Activated T-cell treated with anti-CD3 and anti-CD28 coated beads, Interleukin-2, amount 50 U/mL, for 72 hours (primary cell): ENCODE measurements at places on chromosomes 11 and 22.

- DNase-seq, result no peak
Observed at GRCh38 chr11:47328449-47329390, 23.8 kb downstream of the MYBPC3 start.

- DNase-seq, result no peak
Observed at GRCh38 chr11:74820763-74821162, 72.1 kb downstream of the RNF169 start.

- no peak for DNase-seq
Observed at GRCh38 chr11:58164990-58165389, 23.9 kb upstream of the OR9Q2 start.

GRCh38 chr11:19661827-19662226 lies 50.8 kb upstream of the NAV2 start:
- DNase-seq, result no peak

DNA sequence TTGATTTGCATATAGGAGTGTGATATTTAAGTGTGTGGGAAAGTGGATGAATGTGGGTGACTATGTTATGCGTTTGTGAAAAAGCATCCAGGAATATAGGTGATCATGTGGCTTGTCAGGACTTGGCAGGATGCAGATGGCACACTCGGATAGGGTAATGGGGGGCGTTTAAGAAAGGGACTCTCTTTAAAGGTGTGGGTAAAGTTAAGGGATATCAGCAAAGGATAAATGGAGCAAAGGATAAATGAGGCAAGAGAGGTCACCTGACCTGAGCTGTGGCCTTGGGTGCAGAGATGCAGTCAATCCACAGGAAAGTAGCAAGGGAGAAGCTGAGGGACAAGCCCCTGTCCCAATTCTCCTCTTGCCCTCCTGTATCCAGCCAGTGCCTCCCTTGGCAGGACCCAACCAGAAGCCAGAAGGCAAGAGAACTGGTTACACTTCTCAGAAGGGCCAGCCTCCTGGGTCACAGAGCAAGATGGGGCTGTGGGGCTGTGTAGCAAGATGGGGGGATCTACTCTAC lies 47.5 kb upstream of the GRAMD1B start:
- DNase-seq, result peak; percentile 7

DNA sequence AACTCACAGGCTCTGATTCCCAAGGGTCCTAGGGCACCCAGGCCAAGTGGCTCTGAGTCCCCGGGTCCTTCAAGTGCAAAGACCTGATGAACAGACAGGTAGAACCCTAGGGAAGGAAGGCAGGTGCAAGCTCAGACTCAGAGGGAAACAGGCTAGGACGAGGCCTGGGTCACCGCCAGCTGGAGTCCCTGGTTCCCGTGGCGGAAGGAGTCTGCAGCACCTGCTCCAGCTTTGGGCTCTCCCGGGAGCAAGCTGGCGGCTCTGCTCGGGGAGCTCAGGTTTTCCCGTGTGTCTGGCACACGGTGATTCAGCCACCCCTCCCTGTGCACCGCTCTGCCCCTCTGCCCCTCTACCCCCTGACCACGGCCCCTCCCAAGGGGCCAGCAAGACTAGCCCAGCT lies 59.8 kb downstream of the WNT7B start:
- DNase-seq, result no peak

DNA sequence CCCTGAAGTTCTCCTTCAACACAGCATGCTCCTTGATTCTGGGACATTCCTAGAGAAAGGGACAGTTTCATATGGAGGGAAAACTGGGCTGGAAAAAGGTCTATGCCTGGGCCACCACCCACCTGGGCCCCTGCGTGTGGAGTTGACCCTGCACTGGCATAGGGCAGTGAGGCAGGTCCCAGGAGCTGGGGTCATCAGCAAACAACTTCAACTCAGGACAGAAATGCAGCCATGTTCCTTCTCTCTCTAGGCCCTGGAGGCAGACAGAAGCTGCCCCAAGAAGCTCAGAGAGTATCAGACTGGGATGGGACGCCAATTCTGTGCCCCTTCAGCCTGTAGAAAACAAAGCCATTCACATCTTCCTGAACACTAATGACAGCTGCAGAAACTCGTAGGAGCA lies 34.9 kb downstream of the RTL6 start:
- no peak for DNase-seq
